WTC11 (cell line): ENCODE measurements at places on chromosomes 7 and 10.

DNA sequence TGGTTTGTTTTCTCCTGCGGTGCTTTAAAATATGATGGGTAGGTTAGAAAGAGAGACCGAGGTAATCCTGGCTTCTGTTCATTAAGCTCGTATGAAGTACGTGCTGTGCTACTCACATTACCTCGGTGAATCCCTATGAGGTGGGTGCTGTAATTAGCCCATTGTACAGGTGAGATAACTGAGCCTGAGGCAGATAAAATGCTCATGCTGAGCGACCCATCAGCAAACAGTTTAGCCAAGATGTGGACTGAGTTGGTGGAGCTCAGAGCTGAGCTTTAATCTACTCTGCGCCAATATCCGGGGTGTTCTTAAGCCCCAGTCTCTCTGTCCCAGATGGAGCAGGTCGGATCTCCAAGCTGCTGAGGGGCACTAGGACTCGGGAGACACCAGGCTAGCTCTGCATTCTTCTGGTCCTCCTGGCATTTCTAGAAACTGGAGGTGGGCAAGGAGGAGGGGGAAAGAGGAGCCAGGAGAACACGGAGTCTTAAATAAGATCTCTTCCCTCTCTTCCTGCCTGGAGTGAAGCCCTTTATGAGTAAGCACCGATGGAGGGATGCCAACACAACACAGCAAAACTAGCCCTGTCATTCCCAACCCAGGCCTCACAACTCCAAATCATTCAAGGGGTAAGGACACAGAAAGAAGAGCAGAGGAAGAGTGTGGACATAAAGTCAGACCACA, 458.5 kb downstream of the KCNMA1 start:
- DNase-seq = no peak

DNA sequence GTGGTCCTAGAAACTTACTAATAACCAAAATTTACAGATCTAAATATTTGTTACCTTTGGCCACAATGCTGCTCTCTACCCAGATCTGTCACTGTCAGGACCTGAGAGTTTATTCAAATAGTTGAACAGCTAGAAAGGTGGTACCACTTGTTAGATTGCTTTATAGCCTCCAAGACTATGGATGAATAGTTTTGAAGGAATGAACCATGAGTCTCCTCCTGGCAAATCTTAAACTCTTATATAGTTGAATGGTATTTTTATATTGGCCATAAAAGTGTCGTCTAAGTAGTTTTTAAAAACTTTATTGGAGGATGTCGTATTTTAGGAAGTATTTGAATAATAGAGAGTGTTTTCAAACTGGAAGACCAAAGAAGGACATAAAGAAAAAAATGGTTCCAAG, 178.7 kb downstream of the AHR start:
- DNase-seq = no peak

- DNase-seq = peak; percentile 58
These were observed 47.2 kb upstream of the RHEB start for GRCh38 chr7:151566897-151567320.

DNA sequence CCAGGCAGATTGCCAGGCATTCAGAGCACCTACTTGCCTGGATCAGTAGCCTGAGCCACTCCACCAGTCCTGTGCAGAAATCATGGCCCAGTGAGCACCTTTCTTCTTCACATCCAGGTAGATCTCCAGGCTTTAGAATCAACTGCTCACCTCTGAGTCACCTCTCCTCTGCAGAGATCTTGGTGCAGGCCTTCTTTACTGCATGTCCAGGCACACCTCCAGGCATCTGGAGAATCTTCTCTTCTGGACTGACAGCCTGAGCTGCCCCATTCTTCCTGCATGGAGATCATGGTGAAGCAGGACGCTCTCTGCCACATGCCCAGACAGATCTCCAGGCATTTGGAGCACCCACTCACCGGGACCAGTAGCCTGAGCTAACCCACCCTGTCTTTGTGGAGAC, 894.5 kb upstream of the MBL2 start:
- no peak for DNase-seq

GRCh38 chr10:113576852-113577251, 24.0 kb downstream of the HABP2 start:
- peak; percentile 38 for DNase-seq

DNA sequence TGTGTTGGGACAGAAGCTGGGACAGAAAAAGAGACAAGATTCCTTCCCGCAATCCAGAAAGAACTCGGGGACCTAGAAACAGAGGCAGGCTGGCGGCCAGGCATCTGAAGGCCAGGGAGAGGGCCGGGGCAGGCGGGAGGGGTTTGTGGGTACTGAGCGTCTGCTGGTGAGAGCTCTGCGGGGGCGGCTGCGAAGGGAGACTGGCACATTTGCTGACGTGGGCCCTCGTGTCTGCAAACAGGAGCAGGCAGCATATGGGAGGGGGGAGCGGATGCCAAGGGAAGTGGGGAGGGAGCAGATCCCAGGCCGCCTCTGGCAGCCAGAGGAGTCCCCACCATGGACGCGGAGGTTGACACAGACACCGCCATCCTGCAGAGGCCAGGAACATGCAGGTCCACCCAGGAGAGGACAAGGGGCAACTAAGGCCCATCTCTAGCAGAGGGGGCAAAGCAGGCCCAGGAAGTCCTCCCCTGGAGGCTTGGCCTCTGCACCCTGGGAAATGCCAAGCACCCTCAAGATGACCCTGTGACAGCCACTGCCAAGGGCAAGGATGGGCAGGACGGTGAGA, 32.2 kb downstream of the KCNH2 start:
- DNase-seq = no peak

DNA sequence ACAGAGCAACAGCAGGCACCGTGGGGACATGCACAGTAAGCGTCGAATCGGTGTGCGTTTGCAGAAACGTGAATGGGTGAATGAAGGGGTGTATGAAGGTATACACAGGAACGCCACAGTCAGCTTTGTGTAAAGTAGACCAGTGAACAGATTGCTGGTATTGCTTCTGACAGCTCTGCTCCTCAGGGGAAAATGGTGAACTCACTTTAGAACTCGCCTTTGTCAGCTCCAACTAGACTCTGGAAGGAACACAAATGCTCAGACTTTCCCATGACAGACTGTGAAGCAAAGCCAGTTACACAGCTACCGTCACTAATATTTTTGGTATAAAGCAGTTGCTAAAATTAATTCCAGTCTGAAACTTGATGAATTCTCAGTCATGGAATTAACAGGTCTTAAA, 78.9 kb downstream of the CUX1 start:
- DNase-seq = no peak

GRCh38 chr10:21924511-21924910, 79.0 kb downstream of the DNAJC1 start:
- no peak for DNase-seq

DNA sequence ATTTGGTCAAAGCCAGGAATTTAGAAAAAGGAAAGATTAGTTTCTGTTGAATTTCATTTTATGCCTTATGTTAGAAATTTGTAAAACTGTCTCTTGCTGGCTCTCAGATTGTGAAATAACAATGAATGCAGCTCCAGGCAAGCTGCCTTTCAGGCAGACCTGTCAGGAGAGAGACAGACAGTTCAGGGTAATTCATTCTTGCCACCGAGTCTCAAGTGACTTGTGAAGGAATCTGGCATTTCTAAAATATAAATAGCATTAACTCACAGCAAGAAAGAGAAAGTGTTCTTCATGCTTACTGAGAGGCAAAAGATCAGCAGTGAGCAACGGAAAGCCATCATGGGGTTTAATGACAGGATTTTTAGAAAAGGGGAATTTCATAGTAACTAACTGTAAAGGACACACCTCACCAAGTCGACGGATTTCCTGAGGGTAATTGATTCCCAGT, 442.3 kb upstream of the AKR1E2 start:
- no peak for DNase-seq

- DNase-seq = peak; percentile 61
These were observed 423 bp downstream of the BAZ1B start for GRCh38 chr7:73521636-73522104.
